ENCODE measurements at places on chromosomes 2 and 18.

- DNase-seq, result no peak
Observed at GRCh38 chr18:23949863-23950262, 64.7 kb upstream of the TTC39C start.

GRCh38 chr2:44833171-44834069 is 108.1 kb upstream of the SIX3 start:
- DNase-seq, result no peak

- DNase-seq, result peak; percentile 26
Observed at GRCh38 chr2:232420463-232421188, 14.0 kb downstream of the ALPG start.

GRCh38 chr18:69708844-69709243 is 238.8 kb downstream of the CD226 start:
- DNase-seq, result no peak

- no peak for DNase-seq
Observed at GRCh38 chr2:99700482-99701398, 210.9 kb upstream of the REV1 start.

- DNase-seq, result no peak
Observed at GRCh38 chr18:23451491-23451890, 1.6 kb upstream of the RIOK3 start.

GRCh38 chr2:56455642-56456041 is 271.9 kb downstream of the CCDC85A start:
- no peak for DNase-seq

- no peak for DNase-seq
Observed at GRCh38 chr18:56167366-56167765, 471.0 kb downstream of the TXNL1 start.

DNA sequence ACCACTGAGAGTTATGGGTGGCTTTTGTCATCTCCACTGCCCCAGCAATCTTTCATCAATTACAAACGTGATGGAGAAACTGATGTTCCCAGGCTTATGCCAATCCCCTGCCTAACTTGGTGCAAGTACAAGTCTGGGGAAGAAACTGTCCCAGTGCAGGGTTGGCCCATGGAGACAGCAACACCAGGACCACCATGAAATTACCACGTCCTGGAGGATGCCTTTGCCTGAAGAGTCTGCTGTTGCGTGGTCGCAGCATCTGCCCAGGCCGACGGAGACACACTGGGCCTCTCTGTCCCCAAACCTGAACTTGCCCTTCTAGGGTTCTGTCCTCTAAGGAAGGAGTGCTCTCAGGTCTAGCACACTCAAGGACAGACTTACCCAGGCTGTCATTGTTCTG is 496.8 kb upstream of the RAB6C start:
- DNase-seq, result no peak

DNA sequence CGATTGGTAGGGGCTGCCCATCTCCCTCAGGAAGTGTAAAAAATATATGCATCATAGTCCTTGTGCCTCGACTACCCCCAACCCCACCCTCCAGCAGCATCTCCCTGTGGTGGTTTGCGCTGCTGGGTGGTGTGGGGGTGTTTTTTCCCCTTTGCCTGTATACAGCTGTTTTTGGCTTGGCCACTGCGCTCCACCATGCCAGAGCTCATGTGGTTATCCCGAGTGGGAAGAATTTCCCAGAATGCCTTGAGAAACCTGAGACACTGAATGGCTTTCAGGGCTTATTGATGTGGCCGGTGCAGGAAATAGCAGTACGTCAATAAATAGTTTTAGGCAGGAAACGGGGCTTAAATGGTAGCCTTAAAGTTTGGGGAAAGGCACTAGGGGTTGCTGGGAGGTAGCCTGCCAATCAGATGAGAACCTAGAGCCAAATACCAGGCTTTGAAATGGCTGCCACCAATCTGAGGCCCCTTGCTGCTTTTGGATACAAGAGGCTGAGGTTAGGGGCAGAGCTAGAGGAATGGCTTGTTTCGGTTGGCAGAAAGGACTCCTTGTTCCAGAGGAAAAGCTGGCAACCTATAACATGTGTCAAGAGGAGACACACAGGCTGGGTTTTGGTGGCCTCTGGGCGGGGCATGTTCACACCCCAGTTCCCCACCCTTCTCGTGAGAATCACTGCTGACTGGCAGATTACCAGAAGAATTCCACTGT is 144.1 kb downstream of the SMAD7 start:
- peak; percentile 4 for DNase-seq

DNA sequence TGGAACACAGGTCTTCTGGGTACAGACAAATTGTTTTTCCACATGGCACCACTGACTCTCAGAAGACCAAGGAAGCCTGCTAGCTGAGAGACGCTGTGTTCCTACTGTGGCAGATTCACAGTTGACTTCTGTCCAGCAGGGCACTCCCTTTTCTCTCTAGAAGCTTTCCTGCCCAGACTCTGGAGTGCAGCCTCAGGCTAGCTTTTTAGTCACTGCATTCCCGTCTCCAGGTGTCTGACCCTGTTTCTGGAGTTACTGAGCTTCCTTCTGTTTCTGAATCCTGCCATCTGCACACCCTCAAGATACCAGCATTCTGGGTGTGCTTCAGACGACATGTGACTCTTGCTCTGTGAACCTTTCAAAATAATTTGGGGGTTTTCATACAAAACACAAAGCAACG is 125.1 kb downstream of the TMEM200C start:
- DNase-seq, result no peak

DNA sequence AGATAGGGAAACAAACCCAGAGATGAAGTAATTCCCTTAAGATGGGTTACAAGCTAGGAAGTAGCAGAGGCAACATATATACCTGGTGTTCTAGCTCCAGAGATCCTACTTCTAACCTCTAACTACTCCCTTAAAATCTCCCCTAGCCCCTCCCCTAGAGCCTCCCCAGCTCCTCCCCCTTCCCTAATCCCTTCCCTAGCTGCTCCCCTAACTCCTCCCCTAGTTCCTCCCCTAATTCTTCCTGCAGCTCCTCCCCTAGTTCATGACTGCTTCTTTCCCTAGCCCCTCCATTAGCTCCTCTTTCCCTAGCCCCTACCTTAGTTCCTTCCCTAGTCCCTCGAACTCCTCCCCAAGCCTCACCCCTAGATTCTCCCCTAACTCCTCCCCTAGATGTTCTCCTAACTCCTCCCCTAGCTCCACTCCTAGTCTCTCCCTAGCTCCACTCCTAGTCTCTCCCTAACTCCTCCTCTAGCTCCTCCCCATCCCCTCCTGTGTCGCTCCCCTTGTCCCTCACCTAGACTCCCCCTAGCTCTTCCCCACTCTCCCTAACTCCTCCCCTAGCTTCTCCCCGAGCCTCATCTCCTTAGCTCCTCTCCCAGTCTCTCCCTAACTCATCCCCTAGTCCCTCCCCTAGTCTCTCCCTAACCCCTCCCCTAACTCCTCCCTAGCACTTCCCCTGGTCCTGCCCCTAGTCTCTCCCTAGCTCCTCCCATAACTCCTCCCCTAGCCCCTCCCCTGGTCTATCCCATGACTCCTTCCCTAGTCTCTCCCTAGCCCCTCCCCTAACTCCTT is 108.9 kb downstream of the CD226 start:
- no peak for DNase-seq

- DNase-seq, result no peak
Observed at GRCh38 chr2:9296559-9296958, 89.9 kb downstream of the ASAP2 start.

GRCh38 chr2:7424481-7424880 is 507.3 kb downstream of the RNF144A start:
- no peak for DNase-seq

- no peak for DNase-seq
Observed at GRCh38 chr2:200738590-200738989, 73.1 kb upstream of the BZW1 start.

DNA sequence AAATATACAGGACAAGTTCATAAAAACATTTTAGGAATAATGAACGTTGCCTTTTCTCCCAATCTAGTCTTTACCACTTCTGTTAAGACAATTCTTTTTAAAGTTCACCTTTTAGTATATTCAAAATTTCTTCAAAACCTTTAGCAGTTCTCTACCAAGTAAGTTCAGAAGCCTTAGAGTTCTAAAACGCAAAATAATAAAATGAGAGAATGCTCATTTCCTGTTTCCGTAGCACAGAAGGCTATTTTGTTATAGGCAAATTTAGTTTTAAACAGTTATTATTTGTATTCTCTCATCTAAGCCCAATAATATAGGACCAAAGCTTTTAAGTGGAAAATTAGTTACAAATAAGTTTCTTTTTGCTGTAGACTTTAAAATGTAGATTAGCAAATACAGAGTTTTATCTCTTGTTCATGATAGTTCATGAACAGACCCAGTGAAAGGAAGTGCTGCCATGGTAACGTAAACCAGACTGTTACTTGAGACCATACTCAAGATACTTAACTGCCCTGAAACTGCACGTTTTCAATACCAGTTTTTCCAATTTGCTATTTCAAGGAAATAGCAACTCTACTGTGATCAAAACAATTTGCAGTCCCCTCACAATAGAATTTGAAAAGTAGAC is 173.1 kb upstream of the STON1 start:
- no peak for DNase-seq

DNA sequence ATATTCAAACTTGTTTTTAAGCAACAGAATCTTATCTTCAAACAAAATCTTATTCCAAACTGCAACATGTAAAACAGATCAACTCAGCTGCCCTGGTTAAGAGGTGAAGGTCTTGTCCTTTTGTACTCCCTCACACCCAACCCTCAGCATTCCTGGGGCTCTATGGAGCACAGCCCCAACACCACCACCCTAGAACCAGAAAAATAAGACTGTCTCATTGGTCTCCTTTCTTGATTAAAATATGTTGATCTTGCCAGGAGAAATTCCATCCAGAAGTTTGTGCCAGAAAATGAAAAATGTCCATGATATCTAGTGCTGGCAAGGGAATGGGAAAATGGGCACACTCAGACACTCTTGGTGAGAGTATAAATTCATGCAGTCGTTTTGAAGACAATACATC is 62.1 kb upstream of the TMEM17 start:
- no peak for DNase-seq

- DNase-seq, result no peak
Observed at GRCh38 chr2:208375491-208376068, 31.0 kb upstream of the PTH2R start.

DNA sequence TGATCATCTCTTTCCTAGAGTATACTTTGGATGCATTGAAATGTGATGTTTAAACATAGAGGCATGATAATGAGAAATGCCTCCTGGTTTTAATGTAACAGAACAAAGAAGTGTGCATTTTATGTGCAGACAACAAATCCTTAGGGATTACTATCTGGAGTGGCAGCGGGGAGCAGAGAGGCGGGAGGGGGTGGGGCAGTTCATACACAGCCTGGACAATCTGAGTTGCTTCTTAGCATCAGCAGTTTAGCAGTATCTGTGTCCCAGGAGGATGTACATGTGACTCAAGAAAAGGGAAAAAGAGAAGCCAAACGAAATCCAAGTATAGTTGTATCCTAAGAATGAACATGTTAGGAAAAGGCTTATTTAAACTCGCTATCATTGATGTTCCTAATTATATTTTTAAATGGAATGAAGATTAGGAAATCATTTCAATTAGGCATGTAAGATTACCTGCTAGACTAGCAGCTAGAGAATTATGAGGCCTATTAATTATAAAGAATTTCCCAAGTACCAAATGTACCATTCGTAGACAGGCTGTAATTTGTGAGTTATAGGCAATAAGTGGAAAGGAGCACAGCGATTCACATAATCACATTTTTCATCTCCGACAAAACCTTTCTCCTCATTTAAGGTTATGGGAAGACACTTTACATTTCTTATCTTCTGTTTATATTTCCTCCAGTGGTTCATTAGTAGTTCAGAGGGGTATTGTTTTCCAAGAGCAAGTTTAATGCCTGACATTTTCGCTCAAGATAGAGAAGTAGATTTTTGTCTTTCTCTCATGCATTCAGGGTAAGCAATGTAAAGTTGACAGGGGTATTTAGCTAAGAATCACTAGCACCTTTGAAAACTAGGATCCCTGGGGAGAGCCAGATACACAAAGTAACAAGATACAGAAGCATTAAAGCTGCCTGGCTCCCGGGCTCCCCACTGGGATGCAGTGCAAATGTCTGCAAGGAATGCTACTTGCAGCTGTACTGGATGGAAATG is 141.3 kb upstream of the NOSTRIN start:
- no peak for DNase-seq

DNA sequence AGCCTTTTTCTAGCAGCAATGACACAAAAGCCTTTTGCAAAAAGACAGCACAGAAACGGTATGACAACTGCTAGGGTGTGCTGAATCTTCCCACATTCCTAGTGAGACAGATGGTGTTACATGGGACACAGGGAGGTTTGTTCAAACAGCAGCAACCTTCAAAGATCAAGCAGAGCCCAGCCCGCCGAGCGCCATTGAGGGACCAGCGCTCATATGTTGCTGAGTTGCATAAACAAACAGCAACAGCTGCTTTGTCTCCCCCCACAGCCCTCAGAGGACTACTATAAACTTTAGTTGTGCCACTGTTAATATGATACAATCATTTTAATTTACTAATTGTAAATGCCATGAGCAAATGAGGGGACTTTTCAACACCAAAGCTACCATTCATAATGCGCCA is 117.7 kb downstream of the ZEB2 start:
- no peak for DNase-seq

DNA sequence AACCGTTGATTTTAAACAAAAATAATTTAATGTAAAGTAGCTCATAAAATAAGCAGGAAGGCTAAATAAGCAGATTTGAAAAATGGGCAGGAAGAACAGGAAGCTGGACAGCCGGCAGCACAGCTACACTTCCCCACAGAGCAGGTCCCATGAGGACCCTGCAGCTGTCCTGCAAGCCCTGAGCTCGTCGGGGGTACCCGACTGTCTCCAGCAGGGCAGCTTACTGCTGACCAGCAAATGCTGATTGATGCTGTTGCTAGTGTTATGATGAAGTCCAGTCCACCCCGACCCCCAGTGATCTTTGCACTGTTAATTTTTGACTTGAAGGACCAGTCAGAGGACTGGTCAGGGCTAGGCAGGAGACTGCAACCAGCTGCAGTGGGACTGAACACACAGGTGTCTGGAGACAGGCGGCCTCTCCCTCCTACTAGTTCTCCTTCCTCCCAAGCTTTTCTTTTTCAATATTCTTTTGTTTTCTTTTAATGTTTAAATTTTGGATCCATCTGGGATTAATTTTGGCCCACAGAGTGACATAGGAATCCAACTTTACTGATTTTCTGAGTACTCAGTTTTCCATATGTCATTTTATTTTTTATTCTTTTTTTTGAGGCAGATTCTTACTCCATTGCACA is 27.7 kb downstream of the POLE4 start:
- no peak for DNase-seq

Data from activated naive CD4-positive, alpha-beta T cell treated with anti-CD3 and anti-CD28 coated beads, Interleukin-2, amount 50 U/mL, for 16 hours (primary cell).